ENCODE measurements at places on chromosomes 4 and X.

DNA sequence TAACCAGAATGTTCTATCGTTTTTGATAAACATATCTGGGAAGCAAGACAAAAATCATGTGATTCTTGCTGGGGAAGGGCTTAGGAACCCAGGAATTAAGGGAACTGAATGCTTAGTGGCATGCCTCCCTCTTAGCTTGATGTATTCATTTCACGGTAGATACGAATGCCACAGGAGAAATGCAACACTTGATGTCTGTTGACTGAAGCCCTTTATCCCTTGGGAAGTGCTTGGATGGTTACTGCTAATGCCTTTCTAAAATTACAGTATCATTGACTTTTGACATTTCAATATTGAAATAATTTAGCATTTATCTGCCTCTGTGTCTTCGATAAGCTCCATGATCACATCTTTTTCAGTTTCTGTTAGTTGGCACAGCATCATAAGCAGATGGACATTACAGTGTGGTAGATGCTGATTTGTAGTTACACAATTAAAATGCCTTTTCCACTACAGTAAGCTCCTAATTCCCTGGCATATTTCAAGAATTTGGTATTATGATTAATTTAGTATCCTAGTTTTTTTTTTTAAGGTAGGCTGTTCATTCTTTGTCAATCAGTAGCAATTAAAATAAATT is 226.7 kb downstream of the ARHGAP10 start:
- H3K4me1 ChIP-seq: no peaks in the 10 kb centered on the region
- no peaks in the 10 kb centered on the region for H3K36me3 ChIP-seq
- no peak overlapping the region for H3K4me3 ChIP-seq

- no peaks in the 10 kb centered on the region for H3K27me3 ChIP-seq
- no peak for DNase-seq
- no peak overlapping the region for H3K4me3 ChIP-seq
- H3K36me3 ChIP-seq: no peaks in the 10 kb centered on the region
- no peaks in the 10 kb centered on the region for H3K4me1 ChIP-seq
Measured at GRCh38 chr4:187972135-187972534, 23.4 kb upstream of the ZFP42 start.

GRCh38 chrX:6460893-6461490 is 73.9 kb downstream of the VCX3A start:
- H3K27me3 ChIP-seq: no peaks in the 10 kb centered on the region
- no peak for DNase-seq
- no peaks in the 10 kb centered on the region for H3K36me3 ChIP-seq

DNA sequence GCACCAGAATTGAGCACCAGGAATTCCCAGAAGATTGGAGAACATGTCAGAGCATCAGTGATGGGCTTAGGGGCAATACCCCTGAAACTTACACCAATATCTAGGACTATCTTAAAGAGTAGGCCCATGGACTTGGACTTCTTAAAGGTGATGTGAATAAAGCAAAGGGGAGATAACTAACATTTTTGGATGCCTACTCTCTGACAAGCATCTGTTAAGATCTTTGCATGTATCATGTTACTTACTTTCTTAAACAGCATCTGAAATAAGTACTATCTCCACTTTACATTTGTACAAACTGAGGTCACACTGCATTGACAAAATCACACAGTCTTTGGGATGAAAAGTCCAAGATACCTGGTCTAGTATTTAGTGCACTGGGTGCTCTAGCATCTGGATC is 258.6 kb upstream of the ARSJ start:
- no peaks in the 10 kb centered on the region for H3K27me3 ChIP-seq
- no peak overlapping the region for H3K4me3 ChIP-seq
- no peak for DNase-seq
- no peaks in the 10 kb centered on the region for H3K4me1 ChIP-seq

GRCh38 chr4:71253545-71253944 is 85.3 kb upstream of the SLC4A4 start:
- H3K36me3 ChIP-seq: no peaks in the 10 kb centered on the region
- no peak for DNase-seq
- H3K4me3 ChIP-seq: no peak overlapping the region
- no peaks in the 10 kb centered on the region for H3K27me3 ChIP-seq
- no peak overlapping the region for H3K27ac ChIP-seq

GRCh38 chr4:47532658-47533057 is 47.6 kb downstream of the ATP10D start:
- peaks cover 65% of the 10 kb centered on the region for H3K36me3 ChIP-seq
- DNase-seq: no peak
- H3K4me1 ChIP-seq: peaks cover 69% of the 10 kb centered on the region
- no peaks in the 10 kb centered on the region for H3K27me3 ChIP-seq
- no peak overlapping the region for H3K4me3 ChIP-seq

GRCh38 chr4:183434264-183434663 is 10.2 kb upstream of the CDKN2AIP start:
- peaks cover 2% of the 10 kb centered on the region for H3K4me1 ChIP-seq
- DNase-seq: no peak
- no peak overlapping the region for H3K27ac ChIP-seq
- no peaks in the 10 kb centered on the region for H3K36me3 ChIP-seq

GRCh38 chr4:153348006-153348405 is 3.5 kb downstream of the MND1 start:
- H3K27ac ChIP-seq: no peak overlapping the region
- H3K36me3 ChIP-seq: no peaks in the 10 kb centered on the region
- DNase-seq: no peak
- no peak overlapping the region for H3K4me3 ChIP-seq
- peaks cover 22% of the 10 kb centered on the region for H3K4me1 ChIP-seq

DNA sequence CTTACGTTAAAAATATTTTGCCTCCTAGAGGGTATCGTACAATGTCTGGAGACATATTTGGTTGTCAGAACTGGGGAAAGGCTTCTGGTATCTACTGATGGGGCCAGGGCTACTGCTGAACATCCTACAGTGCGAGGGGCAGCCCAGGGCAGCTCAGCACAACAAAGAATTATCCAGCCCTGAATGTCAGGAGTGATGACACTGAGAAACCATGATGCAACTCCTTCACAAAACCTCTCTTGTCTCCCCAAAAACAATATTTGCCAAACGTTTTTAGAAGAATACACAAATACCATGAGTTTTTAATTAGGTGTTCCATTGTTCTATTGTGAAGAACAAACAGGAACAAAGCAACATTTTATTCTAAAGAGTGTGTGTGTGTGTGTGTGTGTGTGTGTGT is 43.4 kb upstream of the CLNK start:
- DNase-seq: peak; percentile 24
- H3K4me1 ChIP-seq: peaks cover 92% of the 10 kb centered on the region
- peak overlapping the region; percentile 83 for H3K27ac ChIP-seq
- peaks cover 5% of the 10 kb centered on the region for H3K36me3 ChIP-seq
- H3K27me3 ChIP-seq: no peaks in the 10 kb centered on the region

DNA sequence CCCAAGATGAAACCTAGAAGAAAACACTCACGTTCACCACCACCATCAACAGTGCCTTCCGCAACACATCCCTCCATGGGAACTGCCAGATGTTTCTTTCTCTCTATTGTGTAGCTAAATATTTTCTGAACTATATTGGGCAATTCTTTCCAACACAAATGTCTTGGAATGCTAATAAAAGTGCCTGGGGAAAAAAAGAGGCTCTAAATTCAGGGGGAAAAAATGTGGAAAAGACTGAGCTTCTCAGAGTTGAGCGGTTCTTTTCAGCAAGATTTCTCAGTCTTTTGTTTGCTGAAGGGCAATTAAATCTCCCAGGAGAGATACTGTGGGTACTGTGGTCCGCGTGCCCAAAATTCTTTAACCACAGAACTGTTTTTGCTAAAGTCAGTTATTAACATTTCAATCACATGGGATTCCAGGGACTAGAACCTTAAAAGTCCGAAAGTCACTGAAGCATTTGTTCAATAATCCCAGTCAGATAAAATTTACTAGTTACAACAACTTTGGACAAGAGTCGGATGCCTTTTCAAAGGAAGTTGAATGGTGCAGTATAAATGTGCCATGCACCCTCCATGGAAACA is 51.9 kb upstream of the DHRSX start:
- H3K4me1 ChIP-seq: peaks cover 6% of the 10 kb centered on the region
- no peak overlapping the region for H3K27ac ChIP-seq
- DNase-seq: no peak
- no peaks in the 10 kb centered on the region for H3K36me3 ChIP-seq
- no peak overlapping the region for H3K4me3 ChIP-seq

DNA sequence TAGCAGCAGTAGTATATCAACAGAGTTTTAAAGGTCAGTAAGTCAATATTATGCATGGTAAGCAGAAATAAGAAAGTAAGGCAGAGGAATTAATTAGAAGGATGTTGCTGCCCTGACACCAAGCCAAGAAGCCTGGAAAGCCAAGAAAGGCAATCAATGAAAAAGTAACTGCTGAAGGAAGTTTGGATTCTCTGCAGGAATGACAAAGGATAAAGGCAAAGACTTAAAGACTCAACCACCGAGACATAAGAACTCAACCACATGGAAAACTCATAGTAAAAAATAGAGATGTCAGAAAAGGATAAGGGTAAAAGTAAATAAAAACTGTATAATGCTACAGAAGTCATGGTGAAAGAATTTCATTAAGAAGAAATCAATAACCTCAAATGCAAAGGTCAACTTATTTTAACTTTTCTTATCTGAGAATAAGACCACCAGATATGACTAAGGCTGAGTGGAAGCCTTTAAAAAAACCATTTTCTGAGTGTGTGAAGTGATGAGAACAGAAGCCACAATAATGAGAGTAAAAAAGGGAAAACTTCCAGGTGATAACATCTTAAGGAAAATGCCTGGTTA is 55.2 kb downstream of the NEK1 start:
- peaks cover 32% of the 10 kb centered on the region for H3K36me3 ChIP-seq
- H3K27ac ChIP-seq: no peak overlapping the region
- no peak for DNase-seq
- H3K4me3 ChIP-seq: no peak overlapping the region
- H3K4me1 ChIP-seq: no peaks in the 10 kb centered on the region
- H3K27me3 ChIP-seq: no peaks in the 10 kb centered on the region
